ENCODE measurements at places on chromosomes 6 and 20. TPM values are rescaled to one million over a fixed set of nuclear protein-coding genes. Genes with fewer than 3 reads are reported as not detected.
A peak's percentile ranks its signal among the peaks of the same experiment; 100 is the strongest.

- peaks cover 3% of the 10 kb centered on the region for H3K4me1 ChIP-seq
- H3K27ac ChIP-seq: peak overlapping the region; percentile 68
- no peaks in the 10 kb centered on the region for H3K36me3 ChIP-seq
- no peak overlapping the region for H3K4me3 ChIP-seq
- peak; percentile 17 for DNase-seq
These were observed 68.0 kb upstream of the KCNQ5 start for GRCh38 chr6:72553531-72554511.

DNA sequence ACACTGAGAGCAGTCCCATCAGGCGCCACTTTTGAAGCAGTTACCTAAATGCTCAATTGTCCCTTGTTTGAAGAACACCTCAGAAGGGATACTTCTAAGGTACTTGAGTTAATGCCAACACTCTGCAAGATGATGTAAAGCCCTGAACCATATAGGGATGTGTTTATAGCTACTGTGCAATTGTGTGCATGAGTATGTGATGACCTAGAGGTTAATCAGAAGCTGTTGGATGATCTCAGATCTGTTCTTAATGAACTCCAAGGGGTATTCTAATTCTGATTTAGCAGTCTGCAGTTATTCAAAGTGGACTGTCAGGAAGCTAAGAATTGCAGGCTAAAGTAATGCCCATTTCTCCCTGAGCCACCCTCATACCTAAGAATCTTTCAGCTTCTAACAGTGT lies 158.3 kb downstream of the TMEM242 start:
- 0 out of 2 replicates have a peak, but pooled peaks cover 3% of the 10 kb centered on the region for H3K4me1 ChIP-seq
- H3K4me3 ChIP-seq: no peak overlapping the region
- H3K27ac ChIP-seq: no peak overlapping the region

GRCh38 chr6:111228094-111228493 lies 140.8 kb downstream of the SLC16A10 start:
- no peaks in the 10 kb centered on the region for H3K36me3 ChIP-seq
- no peak for DNase-seq
- H3K27me3 ChIP-seq: peaks cover 10% of the 10 kb centered on the region

DNA sequence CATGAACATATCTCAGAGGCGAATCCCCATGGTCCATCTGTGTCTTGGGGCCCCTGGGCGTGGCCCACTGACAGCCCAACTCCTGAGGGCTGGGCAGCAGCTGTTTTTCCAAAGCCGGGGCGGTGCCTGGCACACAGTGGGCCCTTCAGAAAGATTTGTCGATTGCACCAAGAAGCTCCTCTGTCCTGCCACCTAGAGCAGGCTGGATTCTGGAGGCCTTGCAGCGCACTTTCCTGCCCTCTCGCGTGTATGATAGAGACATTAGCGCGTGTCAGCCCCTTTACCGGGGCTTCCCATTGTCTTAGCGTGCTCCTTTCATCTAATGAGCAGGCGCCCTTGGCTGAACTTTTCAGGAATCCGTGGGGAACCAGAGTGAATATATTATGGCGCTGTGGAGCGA lies 45.4 kb downstream of the CDH4 start:
- no peaks in the 10 kb centered on the region for H3K36me3 ChIP-seq
- peaks cover 62% of the 10 kb centered on the region for H3K27me3 ChIP-seq
- H3K27ac ChIP-seq: no peak overlapping the region
- no peak for DNase-seq
- H3K4me1 ChIP-seq: no peaks in the 10 kb centered on the region
- no peak overlapping the region for H3K4me3 ChIP-seq

- no peaks in the 10 kb centered on the region for H3K4me1 ChIP-seq
- no peak for DNase-seq
- H3K36me3 ChIP-seq: no peaks in the 10 kb centered on the region
These were observed 71.1 kb downstream of the LAMA4 start for GRCh38 chr6:112183271-112183671.

DNA sequence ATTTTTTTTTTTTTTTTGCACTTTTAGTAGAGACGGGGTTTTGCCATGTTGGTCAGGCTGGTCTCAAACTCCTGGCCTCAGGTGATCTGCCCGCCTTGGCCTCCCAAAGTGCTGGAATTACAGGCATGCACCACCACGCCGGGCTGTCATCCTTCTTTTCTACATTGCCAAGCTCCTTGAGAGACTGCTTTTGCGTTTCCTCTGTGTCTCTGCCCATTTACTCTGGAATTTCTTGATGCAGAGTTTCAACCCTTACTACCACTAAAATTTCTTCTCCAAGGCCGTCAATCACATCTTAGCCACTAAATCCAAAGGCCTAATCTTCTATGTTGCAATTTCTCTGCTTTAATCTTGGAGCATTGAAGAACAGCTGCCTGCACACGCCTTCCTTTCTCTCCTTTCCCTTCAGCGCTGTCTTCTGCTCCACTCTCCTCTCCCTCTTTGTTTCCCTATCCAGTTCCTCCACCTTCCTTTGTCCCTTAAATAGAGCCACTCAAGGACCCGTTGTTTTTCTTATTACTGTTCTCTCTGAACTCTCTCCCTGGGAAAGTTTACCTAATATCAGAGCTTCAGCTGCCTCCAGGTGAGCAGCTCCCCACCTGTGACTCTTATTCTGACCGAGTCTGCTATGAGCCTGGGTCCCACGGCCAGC lies 98.8 kb downstream of the SLC35B3 start:
- H3K27ac ChIP-seq: no peak overlapping the region

The RIMS4 gene
- total RNA-seq: not detected
